ENCODE measurements at places on chromosomes 12 and 14.

DNA sequence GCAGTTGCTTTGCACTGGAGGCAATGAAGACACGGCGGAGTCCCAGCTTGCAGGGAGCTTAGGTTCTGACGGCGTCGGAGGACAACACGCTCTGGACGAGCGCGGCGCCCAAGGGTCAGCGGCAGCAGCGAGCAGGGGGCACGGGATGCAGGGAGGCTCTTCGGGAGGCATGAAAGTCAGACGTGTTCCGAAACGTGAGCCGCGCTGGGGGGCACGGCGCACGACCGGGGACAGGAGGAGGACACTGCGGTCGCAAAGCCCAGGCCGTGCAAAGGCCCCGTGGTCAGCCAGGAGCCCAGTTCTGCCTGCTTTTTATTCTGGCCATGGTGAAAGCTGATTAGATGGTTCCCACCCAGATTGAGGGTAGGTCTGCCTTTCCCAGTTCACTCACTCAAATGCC is 294.6 kb downstream of the SNAPC1 start:
- no peak for DNase-seq

DNA sequence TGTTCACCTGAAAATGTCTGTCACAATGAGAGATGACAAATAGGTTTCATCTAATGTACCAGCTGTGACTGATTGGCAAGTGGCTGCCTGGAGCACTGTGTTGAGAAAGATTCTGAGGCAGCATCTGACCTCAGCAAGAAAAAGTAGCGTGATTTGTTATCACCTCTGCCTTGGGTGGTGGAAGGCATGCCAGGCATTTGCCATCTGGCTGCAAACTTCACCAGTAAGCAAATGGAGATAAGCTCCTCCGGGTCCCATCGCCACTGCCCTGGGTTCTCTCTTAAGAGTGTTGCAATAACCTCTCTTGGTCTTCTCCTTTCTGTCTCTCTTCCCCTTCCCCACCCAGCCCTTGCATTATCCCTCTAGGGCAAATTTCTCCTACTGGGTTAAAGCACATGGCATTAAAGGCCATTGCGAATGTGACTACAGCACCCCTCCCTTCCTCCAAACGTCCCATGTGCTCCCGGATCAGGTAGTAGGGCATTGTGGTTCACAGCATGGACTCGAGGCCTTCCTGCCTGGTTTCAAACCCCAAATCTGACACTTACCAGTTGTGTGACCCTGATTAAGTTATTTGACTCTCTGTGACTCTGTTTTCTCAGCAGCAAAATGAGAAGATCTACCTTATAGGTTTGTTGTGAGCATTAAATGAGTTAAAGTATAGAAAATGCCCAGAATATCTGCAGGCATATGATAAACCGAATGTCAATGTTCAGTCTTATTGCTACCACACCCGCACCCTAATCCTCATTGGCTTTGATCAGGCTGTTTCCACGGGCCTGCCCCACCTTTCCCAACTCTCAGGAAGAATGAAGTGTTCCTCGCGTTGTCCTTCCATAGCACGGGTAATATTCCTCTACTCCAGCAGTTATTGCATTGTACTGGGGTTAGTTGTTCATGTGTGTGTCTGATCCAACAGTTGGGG is 8.2 kb upstream of the LGALS3 start:
- DNase-seq = no peak

- no peak for DNase-seq
These were observed 109.8 kb upstream of the BCAT1 start for GRCh38 chr12:25058658-25059058.

- DNase-seq = no peak
These were observed 2.5 kb downstream of the SFSWAP start for GRCh38 chr12:131713349-131713748.

- DNase-seq = peak; percentile 33
These were observed 10.3 kb upstream of the LRP1-AS start for GRCh38 chr12:57157588-57158173.

DNA sequence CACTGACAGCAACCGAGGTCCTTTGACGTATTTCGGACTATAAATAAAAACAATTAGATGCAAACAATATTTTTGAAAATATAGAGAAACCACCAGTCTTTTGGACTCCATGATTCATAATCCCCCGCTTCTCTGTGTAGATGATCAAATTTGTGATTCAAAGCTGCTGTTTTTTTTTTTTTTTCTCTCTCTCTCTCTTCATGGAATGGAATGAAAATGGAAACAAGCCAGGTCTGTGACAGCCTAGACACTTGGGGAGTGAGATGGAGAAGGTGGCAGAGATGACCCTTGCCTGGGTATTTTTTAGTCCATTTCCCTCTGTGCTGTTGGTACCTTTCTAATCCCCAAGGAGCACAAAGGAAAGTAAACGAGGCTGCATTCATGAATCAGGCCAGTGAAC is 248.5 kb downstream of the GLT1D1 start:
- DNase-seq = no peak

- no peak for DNase-seq
These were observed 116.1 kb downstream of the PLEKHA5 start for GRCh38 chr12:19245666-19246065.

GRCh38 chr12:3283137-3283680 is 206.0 kb downstream of the TSPAN9 start:
- no peak for DNase-seq

DNA sequence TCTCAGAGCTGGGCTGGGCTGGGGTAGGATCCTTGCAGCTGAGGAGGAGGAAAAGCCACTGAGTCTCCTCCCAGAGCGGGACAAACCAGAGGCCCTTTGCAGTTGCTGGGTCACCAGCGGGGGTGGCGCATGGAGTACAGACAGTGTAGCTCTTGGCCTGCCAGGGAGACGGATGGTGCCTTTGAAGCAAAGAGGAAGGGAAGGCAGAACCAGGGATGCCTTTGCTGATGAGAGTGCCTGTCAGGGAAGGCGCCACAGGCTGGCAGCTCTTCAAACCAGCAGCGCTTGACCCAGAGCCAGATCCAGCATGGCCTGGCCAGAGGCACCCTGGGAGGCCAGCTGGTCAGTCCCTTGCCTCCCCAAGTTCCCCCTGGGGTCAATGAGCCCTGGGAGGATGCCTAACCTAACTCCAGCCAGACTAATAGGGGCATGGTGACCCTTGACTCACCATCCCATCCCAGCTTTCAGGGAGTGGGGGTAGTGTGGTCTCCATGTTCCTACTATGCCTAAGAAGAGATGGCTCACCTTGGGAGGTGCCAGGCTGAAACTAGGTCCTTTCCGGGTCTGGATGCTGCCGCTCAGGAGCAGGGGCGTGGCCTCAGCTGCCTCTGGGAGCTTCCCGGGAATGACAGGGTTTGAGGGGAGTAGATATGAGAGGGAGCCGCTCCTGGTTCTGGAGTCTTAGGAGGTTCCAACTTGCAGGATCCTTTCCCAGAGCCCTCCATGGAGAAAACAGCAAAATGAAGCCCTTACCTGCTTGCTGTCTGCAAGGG is 19.8 kb downstream of the VASH1 start:
- no peak for DNase-seq

- no peak for DNase-seq
These were observed 103.5 kb downstream of the FGD4 start for GRCh38 chr12:32502693-32503502.

DNA sequence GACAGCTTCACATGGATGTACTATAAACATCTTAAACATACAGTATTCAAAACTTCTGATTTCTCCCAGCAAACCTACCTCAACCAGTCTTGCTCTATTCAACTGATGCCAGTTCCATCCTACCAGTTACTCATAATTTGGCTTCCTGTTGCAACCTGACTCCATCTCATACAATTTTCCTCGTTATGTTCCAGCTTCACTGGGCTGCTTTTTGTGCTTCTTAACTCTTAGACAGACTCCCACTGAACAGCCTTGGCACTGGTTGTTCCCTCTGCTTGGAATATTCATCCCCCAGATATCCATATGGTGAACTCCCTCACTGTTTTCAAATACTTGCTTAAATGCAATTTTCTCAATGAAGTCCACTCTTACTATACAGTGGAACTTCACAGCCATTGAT is 249.2 kb downstream of the AEBP2 start:
- DNase-seq = no peak

GRCh38 chr14:24534286-24534685 is 26.2 kb upstream of the CMA1 start:
- DNase-seq = no peak

DNA sequence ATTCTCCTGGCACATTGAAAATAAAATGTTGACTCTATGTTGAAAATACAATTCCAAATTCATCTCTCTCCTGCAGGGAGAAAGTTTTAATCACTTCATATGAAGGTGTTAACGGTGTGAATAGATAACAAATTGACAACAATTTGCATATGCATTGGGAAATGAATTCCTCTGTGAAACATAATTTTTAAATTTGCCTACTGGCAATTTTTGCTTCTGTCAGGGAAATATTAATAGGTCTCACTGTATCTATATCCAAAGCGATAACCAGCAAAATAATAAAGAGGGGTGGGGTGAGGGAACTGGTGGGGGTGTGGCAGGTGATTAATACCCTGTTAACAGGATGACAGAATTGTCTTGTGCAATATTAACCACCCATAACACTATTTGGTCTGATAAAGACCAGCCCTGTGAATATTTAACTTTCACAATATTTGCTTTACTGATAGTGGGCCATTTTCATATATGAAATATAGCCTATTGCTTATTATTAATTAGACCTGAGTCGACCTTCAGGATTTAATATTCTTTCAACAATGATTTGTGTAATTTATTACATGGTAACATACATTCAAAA is 239.0 kb upstream of the SSTR1 start:
- DNase-seq = no peak

DNA sequence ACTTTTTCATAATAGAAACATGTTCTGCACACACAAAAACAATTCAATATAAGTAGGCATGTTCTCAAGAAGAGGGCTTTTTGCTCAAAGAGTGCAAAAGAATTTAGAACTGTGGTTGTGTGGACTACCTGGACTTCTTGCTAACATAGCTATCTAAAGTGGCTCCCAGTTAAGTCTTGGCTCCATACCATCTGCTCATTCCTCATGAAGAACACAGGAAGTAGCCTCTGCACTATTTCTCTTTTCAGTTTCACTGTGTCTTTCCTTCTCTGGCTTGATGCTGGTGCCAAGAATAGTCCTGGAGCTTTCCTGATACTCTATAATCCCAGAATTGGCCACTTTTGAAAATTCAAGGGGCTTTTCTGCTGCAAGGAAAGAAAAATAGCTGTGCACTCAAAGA is 127.4 kb downstream of the CCER1 start:
- DNase-seq = no peak

GRCh38 chr14:63875311-63875710 is 22.5 kb downstream of the SYNE2 start:
- no peak for DNase-seq

DNA sequence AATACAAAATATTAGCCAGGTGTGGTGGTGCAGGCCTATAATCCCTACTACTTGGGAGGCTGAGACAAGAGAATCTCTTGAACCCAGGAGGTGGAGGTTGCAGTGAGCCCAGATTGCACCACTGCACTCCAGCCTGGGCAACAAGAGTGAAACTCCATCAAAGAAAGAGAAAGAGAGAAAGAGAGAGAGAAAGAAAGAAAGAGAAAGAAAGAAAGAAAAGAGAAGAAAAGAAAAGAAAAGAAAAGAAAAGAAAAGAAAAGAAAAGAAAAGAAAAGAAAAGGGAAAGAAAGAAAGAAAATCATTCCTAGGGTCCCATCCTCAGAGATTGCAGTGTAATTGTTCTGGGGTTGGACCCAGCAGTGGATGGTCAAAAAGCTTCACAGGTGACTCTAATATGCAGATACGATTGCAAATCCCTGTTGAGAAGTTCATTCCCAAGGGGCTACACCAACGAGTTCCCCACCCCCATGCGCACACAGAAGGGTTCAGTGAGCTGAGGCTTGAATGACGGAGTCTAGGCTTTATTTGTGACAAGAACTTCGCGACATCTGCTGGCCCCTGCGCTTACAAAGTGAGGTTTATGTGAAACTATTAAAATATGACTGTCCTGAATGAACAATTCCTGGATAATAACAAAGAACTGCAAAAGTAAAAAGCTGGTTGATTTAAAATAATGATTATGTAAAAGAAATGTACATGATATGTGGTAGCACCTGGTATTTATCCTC is 17.4 kb upstream of the RNASE12 start:
- peak; percentile 22 for DNase-seq

GRCh38 chr14:24700511-24700910 is 66.5 kb upstream of the GZMB start:
- DNase-seq = no peak

GRCh38 chr12:119230807-119231206 is 52.1 kb downstream of the HSPB8 start:
- no peak for DNase-seq

DNA sequence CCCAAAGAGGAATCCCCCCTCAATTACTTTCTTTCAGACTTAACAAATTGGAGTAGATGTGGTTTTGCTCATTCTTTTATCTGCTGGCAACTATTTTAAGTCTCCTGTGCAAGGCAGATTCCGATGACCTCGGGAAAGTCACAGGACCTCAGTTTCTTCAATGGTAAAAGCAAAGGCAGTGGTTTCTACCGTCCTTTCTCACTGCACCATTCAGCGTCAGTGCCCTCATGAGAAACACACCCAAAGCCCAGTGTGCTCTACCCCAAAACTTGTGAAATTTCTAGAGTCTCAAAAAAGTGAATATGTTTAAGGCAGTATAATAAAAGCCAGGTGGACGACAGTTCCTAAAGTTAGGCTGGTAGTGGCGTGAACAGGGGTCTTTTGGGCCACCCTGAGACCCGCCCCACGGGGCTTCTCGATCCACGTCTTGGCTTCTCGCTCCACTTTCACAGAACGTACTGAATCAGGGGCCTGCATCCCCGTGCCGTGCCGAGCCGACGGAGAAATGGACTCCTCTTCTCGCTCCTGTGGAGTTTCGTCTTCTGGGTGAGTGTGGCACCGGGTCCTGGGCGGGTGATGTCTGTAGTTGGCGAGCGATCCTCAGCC is 1.3 kb upstream of the ARHGAP5 start:
- peak; percentile 30 for DNase-seq

GRCh38 chr12:4039931-4040330 is 166.7 kb upstream of the PARP11 start:
- no peak for DNase-seq

GRCh38 chr12:56071648-56072047 is 8.3 kb upstream of the ERBB3 start:
- no peak for DNase-seq

GRCh38 chr12:65879878-65880277 is 55.6 kb downstream of the HMGA2 start:
- no peak for DNase-seq

- no peak for DNase-seq
These were observed 3.4 kb downstream of the JAG2 start for GRCh38 chr14:105165134-105165704.

GRCh38 chr12:104285740-104286515 is 17.6 kb upstream of the EID3 start:
- DNase-seq = no peak

GRCh38 chr14:69054030-69054429 is 74.9 kb upstream of the ACTN1 start:
- DNase-seq = no peak
